B cell (primary cell): ENCODE measurements at places on chromosomes 2 and 18. TPM values are rescaled to one million over a fixed set of nuclear protein-coding genes. Genes with fewer than 3 reads are reported as not detected.

Gene CXCR1
- 0.12 TPM in 1 of 2 replicates, not detected in the other for total RNA-seq

Gene TRMT61B
- 20.3 and 23.0 TPM in 2 replicates for total RNA-seq

Gene MBP
- 192 and 193 TPM in 2 replicates for total RNA-seq

Gene SERPINB10
- total RNA-seq = not detected in 2 replicates

Gene DDX1
- 50.5 and 52.6 TPM in 2 replicates for total RNA-seq

Gene NLRC4
- 0.78 and 0.94 TPM in 2 replicates for total RNA-seq

Gene ALPI
- total RNA-seq = not detected in 2 replicates

DNA sequence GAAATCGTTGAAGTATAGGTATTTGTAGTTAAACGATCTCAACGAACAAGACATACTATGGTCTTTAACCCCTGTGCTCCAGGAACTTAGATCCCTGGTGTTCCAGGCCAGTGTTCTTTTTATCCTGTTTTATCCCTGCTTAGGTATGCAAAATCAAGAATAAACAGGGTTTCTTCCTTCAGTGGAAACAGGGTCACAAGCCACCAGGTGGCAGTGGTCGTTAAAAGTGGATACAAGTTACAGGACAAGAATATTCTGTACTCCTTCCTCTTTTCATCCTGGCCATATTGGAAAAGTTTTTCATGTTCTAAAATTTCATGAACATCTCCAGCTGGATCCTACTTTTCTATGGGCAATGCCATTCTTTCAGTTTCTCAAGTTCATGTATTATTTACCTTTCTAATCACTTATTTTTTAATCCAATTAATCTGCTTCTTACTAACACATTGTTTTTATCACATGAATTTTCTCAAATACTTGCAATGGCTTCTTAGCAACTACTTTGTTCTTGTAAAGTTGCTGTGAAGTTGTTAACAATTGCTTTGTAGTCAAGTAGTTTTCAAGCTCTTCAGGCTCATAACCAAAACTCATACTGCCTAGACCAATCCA, 16.4 kb upstream of the HNMT start:
- H3K27ac ChIP-seq = no peak overlapping the region
- peak; percentile 43 for DNase-seq
- no peaks in the 10 kb centered on the region for H3K4me1 ChIP-seq
- H3K4me3 ChIP-seq = no peak overlapping the region
- H3K36me3 ChIP-seq = no peaks in the 10 kb centered on the region

DNA sequence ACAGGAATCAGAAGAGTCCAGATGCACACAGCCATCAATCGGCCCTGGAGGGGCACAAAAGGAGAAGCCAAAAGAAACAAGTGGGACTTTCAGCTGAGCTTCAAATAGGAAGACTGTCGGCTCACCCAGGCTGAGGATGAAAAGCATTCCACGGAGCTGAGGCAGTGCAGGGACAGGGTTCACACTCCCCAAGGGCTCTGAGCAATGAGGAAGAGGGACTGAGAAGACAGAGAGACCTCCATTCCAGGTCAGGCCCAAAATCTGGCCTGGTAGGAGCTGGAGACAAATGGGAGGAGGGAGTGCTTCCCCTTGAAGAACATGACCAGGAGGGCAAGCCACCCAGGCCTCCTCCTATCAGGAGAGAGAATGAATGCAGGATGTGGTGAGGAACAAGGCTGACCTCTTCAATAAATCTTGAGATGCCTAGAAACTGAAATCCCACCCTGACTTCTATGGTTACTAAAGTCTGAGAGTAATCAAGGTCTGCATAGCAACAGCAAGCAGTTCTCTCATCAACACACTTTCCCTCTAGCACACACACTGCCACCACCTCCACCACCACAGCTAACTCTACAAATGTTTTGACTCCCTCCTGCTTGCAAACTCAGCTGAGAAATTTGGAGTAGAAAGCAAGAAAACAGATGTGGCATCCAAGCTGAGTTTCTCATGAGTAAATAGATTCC, 434.4 kb downstream of the TNS1 start:
- no peaks in the 10 kb centered on the region for H3K4me1 ChIP-seq
- peaks cover 3% of the 10 kb centered on the region for H3K27me3 ChIP-seq
- no peaks in the 10 kb centered on the region for H3K36me3 ChIP-seq
- no peak overlapping the region for H3K27ac ChIP-seq
- no peak overlapping the region for H3K4me3 ChIP-seq
- no peak for DNase-seq

- no peak for DNase-seq
- peaks cover 14% of the 10 kb centered on the region for H3K4me1 ChIP-seq
- H3K27ac ChIP-seq = peak overlapping the region; percentile 68
- no peaks in the 10 kb centered on the region for H3K27me3 ChIP-seq
- peaks cover 13% of the 10 kb centered on the region for H3K36me3 ChIP-seq
Measured at GRCh38 chr18:51171625-51172259, 25.7 kb downstream of the MEX3C start.

GRCh38 chr2:72993147-72993932, 76.0 kb downstream of the EMX1 start:
- H3K27me3 ChIP-seq = no peaks in the 10 kb centered on the region
- no peaks in the 10 kb centered on the region for H3K36me3 ChIP-seq
- peak; percentile 75 for DNase-seq
- H3K4me3 ChIP-seq = no peak overlapping the region
- H3K4me1 ChIP-seq = no peaks in the 10 kb centered on the region

DNA sequence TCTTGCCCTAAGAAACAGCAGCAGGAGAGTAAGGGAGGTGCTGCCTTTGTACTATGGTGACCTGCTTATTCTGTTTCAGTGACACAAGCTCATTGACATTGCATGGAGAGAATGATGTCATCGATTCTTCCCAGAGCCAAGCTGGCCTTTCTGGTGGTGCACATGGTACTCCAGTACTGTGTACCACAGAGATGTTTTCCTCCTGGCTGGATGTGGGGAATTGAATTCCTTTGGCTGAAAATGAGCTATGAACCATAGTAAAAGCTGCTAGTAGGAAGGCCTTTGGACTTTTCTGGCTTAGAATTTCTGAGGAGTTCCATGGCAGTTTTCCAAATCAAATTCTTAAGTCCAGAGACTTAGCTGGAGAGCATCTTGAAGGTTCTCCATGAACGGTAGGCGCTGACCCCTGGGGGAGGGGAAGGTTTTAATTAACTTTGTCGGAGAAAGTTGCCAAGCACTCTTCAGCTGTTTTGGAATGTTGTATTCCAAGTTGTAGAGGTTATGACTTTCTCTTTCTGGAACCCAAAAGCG, 17.1 kb upstream of the B3GNT2 start:
- DNase-seq = no peak
- no peak overlapping the region for H3K27ac ChIP-seq
- H3K4me1 ChIP-seq = peaks cover 11% of the 10 kb centered on the region
- no peaks in the 10 kb centered on the region for H3K27me3 ChIP-seq

DNA sequence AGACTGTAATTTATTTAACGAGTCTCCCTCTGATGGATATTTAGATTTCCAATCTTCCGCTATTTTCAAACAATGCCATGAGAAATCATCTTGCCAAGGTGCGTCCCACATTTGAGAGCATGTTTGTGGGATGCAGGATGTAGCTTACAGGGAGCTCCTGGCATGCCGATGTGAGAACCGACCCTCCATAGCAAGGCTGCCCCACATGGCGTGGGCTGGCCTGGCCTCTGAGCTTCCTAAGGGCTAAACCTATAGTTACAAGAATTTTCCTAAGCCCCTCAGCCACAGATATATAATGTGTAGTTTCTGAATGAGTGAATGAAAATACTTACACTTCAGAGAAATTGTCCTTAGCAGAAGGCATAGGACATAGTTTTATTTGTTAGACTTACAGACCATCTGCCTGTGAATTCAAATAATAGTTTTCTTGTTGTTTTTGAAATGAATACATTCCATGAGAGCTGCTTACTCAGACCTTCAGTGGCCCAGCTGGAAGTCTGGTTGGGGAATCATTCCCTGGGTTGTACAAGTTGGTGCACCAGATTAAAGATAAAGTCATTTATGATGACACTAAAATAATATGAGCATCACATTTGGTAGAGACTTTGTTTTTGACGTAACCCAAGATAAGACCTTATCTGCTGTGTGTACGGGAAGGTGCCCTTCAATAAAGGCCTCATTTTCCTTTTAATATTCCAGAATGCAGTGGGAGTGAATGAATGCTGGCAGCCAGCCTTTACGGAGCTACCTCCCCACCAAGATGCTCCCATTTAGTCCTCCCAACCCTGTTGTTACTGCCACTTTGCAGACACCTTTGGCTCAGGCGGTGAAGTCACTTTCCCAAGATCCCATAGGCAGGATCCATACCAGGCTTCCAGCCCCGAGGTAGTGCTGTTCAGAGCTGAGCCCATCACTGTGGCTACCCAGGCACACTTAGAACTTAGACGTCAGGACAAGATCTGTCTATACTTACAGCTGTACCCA, 107.1 kb downstream of the GLI2 start:
- H3K27ac ChIP-seq = no peak overlapping the region
- H3K4me3 ChIP-seq = no peak overlapping the region
- no peaks in the 10 kb centered on the region for H3K27me3 ChIP-seq

- no peak overlapping the region for H3K4me3 ChIP-seq
- no peak for DNase-seq
- no peak overlapping the region for H3K27ac ChIP-seq
- H3K4me1 ChIP-seq = no peaks in the 10 kb centered on the region
- H3K27me3 ChIP-seq = no peaks in the 10 kb centered on the region
Measured at GRCh38 chr2:22110244-22110651, 986.5 kb downstream of the TDRD15 start.

- peak; percentile 80 for DNase-seq
- peaks cover 8% of the 10 kb centered on the region for H3K4me1 ChIP-seq
- H3K27me3 ChIP-seq = no peaks in the 10 kb centered on the region
Measured at GRCh38 chr2:159516241-159516758, 100.0 kb downstream of the BAZ2B start.

DNA sequence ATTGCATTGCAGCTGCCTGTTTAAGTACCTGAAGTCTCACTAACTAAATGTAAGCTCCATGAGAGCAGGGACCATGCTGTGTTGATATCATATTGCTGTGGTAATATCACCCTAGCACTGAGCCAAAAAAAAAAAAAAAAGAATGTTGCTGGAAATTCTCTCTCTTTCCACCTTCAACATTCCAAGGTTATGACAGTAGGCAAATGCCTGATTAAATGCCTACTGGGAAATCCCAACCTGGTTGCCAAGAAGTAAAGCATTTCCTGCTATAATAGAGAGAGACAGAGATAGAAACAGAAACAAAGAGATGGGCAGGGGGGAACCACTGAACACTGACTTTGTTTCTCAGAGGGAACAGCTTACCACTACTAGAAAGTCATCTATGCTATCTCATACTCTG, 1604.2 kb downstream of the LRP1B start:
- no peak overlapping the region for H3K4me3 ChIP-seq
- DNase-seq = no peak
- no peaks in the 10 kb centered on the region for H3K27me3 ChIP-seq

DNA sequence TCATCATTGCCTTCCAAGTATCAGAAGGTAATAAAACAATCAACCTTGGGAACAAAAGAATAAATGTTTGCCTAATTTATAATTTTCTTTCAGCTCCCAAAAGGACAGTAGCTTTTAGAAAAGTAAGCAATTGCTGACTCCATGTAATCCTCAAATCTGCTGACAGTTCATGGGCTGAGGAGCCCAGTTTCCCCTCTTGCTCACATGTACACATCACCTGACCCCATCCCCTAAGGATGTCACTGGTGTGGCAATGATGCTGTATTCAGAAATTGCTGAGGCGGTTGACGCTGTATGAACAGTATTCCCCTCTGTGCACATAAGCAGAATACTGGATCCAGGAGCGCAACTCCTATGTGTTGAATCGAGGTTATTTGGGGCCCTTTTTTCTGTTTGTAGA, 56.1 kb upstream of the LYPD1 start:
- H3K4me3 ChIP-seq = no peak overlapping the region
- H3K27ac ChIP-seq = no peak overlapping the region
- DNase-seq = no peak
- no peaks in the 10 kb centered on the region for H3K4me1 ChIP-seq

GRCh38 chr2:24107-24506, 22.2 kb downstream of the FAM110C start:
- H3K4me3 ChIP-seq = no peak overlapping the region
- H3K36me3 ChIP-seq = no peaks in the 10 kb centered on the region
- H3K4me1 ChIP-seq = peaks cover 3% of the 10 kb centered on the region

- no peaks in the 10 kb centered on the region for H3K4me1 ChIP-seq
- no peaks in the 10 kb centered on the region for H3K27me3 ChIP-seq
- no peak overlapping the region for H3K27ac ChIP-seq
- H3K36me3 ChIP-seq = no peaks in the 10 kb centered on the region
- no peak for DNase-seq
Measured at GRCh38 chr2:67318993-67319481, 78.1 kb upstream of the ETAA1 start.

DNA sequence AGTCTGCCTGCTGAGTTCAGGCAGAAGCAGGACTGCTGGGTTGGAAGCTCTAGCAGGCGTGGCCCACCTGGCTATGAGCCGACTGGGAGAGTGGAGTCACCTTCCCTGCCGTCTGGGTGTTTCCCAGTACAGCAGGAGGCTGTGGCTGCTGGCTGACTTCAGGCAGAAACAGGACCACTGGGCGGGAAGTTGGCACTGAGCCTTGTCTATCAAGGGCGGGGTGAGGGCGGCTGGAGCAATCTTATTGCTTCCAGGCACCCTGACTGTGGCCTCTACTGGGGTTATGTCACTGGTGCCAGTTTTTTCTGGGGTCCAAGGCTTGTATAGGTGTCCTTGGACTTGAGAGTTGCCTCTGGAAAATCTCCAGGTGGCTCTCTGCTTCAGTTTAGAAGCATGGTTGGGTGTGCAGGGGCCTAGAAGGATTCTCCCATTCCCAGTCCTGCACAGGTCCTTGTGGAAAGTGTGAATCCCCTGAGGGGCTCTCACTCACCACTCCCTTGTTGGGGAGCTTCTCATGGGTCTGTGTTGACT, 30.5 kb downstream of the LTBP1 start:
- no peak overlapping the region for H3K27ac ChIP-seq
- DNase-seq = no peak
- no peaks in the 10 kb centered on the region for H3K4me1 ChIP-seq
- H3K27me3 ChIP-seq = no peaks in the 10 kb centered on the region

DNA sequence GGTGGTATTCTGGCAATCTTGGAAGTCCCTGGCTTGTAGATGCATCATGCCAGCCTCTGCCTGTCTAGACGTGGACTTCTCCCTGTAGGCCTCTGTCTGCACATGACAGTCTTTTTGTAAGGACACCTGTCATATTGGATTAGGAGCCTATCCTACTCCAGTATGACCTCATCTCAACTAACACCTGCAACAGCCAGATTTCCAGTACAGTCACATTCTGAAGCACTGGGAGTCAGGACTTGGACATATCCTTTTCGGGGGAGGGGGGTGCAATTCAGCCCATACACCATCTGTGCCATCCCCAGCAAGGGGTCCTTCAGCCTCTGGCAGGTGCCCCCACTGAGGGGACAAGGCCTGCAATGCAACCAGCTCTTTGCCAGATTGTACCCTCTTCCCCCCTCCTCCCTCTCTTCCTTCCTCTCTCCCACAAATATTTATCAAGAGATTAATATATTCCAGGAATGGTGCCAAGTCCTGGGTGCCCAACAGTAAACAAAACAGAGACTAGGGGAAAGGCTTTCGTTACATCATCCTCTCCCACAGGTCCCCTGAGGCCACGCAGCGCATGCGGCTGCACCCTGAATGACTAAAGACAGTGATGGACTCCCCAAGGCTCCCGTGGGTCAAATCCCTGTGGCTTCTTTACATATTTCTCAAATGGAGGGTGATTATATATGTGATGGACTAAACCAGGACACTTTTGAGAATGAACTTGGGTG, 20.5 kb upstream of the MYCN start:
- no peak for DNase-seq
- no peaks in the 10 kb centered on the region for H3K4me1 ChIP-seq
- H3K27me3 ChIP-seq = no peaks in the 10 kb centered on the region
- H3K4me3 ChIP-seq = no peak overlapping the region
